ENCODE measurements at places on chromosomes 2 and 18.

GRCh38 chr18:27467073-27467472 lies 282.0 kb upstream of the CHST9 start:
- no peak for DNase-seq

DNA sequence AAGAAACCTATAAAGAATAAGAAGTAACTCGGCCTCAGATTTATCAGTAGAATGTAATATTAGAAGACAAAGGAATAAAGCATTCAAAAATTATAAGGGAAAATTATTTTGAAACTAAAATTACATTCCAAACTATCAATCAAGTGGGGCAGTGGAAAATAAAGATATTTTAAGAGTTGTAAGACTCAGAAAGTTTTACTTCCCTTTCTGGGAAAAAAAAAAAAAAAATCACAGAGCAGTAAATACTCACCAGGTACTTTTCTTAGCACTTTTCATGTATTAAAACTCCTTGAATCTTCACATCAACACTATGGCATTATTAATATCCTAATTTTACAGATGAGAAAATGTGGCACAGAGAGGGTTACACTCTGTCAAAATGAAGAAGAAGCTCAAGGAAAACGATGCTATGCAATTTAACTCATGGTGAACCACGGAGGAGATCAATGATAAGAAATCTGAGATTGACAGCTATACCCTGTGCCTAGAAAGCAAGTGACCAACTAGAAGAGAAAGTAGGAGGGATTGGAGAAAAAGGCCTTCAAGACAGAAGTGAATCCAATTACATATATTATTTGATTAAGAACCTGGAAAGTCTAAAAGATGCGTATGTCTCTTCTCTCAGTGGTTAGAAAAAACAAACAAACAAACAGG lies 238.9 kb upstream of the ID2 start:
- no peak for DNase-seq

DNA sequence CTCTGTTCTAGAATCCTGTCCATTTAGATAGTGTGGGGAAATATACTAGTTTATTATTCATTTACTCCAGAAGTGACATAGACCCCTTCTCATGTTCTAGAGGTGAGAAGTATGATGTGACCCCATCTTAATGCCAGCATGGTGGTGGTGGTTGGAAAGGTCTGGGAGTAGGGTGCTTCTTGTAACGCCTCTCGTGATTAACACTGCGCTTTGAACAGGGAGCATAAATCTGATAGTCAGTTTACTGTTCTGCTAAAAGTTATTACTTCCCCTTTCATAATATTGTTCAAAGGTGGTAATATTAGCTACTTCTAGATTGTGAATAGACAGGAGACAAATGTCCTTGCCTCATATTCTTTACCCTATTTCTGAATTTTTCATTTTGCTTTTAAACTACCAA lies 35.6 kb downstream of the EHBP1 start:
- DNase-seq = no peak

DNA sequence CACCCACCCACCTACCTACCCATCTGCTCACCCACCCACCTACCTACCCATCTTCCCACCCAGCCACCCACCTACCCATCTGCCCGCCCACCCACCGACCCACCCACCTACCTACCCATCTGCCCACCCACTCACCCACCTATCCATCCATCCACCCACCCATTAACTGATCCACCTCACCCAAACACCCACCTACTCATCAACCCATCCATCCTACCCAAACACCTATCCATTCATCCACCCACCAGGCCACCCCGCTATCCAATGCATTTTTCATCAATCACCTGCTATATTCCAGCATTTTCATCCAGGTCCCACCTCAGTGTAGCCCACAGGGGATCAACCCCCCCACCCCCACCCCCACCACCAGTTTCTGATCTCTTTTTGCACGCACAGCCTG lies 121.8 kb downstream of the GLI2 start:
- no peak for DNase-seq

- DNase-seq = no peak
Observed at GRCh38 chr2:161243905-161244304, 64.3 kb upstream of the PSMD14 start.

DNA sequence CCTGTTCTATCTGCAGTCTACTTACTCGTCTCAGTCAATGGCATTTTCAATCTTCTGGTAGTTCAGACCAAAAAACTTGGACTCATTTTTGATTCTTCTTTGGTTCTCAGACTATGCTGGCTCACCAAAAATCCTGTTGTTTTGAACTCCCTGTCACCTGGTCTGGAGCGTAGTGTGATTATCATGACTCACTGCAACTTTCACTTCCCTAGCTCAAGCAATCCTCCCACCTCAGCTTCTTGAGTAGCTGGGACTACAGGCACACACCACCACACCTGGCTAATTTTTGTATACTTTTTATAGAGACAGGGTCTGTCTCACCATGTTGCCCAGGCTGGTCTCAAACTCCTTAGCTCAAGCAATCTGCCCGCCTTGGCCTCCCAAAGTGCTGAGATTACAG lies 163.3 kb upstream of the CDH7 start:
- DNase-seq = no peak

DNA sequence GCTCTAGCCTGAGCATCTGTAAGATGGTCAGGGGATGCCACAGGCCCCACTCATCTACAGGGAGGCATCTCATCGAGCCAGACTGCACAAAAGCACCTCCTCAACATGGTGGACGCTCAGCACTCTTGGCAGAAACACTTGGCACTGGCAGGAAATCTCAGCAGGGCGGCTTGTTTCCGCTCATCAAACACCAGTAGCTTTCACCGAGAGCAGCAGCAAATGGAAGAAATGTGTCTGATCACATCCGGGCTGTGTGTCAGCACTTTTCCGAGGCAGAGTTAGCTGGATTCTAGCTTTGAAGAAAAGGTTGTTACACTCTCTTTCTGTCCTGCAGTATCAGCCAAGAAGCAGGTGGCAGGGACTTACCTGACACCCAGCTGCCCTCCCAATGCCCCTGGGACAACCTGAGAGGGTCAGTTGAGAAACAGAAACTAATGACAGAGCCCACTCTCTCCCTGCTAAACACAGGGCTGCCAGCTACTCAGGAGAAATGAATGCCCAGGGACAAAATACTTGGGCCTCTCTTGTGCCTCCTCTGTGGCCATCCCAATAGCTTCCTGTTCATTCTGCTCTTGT lies 68.9 kb upstream of the FZD7 start:
- DNase-seq = peak; percentile 37

- DNase-seq = no peak
Observed at GRCh38 chr18:10878703-10879102, 270.7 kb downstream of the PIEZO2 start.

DNA sequence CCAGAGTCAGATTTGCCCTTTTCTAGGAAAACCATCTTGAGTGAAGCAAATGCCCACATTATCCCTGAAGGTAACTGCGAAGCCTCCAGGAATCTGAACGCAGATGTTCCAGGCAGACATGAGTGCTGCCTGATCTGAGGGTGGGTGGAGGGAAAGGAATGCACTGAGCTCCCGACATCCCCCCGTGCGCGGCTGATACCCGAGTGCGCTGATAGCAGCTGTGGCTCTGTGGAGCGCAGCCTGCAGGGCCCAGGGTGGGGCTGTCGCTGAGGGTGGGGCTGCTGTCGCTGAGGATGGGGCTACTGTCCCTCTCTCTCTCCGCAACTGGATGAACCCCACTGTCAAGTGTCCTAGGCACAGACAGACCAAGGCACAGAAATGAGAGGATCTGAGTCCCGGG lies 82.4 kb downstream of the GFPT1 start:
- DNase-seq = no peak

GRCh38 chr2:191114403-191114886 lies 36.3 kb downstream of the STAT4 start:
- DNase-seq = peak; percentile 82

DNA sequence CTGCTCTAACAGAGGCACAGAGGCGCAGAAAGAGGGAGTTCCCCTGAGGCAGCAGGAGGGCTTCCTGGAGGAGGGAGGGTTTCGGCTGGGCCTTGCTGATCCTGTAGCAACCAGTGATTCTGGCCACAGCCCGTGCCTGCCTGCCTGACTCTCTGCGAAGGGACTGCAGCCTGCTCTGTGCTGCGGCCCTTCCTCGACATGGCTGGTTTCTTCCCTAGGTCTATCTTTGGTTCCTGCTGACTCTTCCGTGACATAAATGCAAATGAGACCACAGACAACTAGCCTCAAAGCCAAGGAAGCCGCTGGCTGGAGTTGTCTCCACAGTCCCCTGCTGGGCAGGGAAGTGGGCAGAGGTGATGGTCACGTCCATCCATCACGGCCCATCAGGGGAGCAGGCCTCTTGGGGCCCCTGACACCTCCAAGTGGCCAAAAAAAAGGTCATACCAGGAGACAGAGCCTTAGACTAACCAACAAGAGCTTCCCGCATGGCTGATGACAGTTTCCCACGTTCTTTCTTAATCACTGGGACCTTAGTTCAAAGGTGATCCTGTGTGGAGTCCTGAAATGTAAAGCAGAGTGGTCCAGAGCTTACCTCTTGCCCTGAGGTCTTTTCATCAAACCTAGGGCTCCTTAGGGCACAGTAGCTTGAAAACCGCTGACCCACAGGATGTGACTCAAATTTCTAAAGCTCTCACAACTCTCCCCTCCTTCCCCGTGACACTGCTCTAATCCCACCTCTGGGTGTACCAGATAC lies 55.3 kb downstream of the HS1BP3 start:
- peak; percentile 5 for DNase-seq

- no peak for DNase-seq
Observed at GRCh38 chr2:204228169-204228886, 291.8 kb downstream of the ICOS start.

- DNase-seq = no peak
Observed at GRCh38 chr2:7919510-7919909, 762.3 kb upstream of the ID2 start.

GRCh38 chr2:102509749-102510148 lies 36.7 kb downstream of the SLC9A4 start:
- DNase-seq = no peak

DNA sequence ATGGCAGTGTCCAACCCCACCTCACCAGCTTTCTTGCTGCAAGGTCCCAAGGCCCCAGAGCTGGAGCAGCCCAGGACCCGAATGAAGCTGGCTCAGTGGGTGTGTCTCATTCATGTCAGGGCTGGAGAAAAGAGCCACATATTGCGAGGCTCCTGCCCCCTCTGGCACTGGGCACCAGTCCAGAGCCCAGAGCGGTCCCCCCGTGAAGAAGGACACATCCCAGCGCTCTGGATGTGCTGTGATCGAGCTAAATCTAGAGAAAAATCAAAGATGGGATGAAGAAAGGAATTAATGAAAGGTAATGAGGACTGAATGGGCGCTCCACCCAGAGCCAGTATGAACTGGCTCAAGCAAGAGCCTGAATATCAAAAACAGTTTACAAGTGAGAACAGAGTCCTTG lies 13.3 kb upstream of the MPV17 start:
- no peak for DNase-seq

GRCh38 chr2:96957244-96957643 lies 29.1 kb downstream of the FAM178B start:
- no peak for DNase-seq

GRCh38 chr2:72040629-72041571 lies 106.8 kb downstream of the CYP26B1 start:
- DNase-seq = no peak

DNA sequence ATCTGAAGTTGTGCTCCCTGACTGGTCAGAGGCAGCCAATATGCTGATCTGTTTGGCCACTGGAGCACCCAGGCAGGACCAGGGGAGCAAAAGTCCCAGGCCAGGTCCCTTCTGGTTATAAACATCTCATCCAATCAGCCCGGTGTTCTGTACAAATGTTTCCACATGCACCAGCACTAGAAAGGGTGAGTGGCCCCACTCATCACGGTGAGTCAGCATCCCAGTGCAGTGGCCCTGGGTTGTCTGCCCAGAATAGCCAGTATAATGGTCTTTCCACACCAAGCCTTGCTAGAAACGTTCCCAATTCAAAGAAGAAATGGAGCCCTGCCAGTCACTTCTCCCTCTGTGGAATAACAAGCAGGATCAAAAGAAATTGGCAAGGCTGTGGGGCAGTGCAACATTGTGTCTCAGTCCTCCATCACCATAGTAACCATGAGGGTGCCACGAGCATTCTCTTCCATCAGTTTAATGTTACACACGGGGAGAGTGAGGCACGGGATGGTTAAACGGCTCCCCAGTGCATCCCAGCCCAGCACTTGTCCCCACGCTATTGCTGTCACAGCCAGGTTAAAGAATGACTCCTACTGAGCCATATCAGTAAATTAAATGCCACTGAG lies 174.9 kb downstream of the SEPTIN10 start:
- DNase-seq = no peak

DNA sequence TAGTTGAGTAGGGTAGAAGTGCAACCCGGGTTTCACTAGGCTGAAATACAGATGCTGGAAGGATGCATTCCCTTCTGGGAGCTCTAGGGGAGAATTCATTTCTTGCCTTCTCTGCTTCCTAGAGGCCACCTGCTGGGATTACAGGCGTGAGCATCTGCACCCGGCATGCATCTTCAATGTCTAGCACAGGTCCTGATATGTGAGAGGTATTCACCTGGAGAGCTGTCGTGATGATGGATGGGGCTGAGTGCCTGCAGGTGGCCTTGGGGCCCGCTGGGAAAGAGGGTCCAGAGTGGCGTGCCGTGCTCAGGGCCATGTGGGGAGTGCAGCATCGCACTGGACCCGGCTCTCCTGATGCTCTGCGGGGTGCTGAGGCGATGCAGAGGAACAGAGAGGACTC lies 6.6 kb upstream of the NTSR2 start:
- DNase-seq = no peak

- DNase-seq = no peak
Observed at GRCh38 chr18:41599466-41599865, 355.6 kb upstream of the PIK3C3 start.

GRCh38 chr2:197498235-197498936 lies 1.3 kb downstream of the HSPD1 start:
- DNase-seq = no peak

GRCh38 chr18:70709144-70709543 lies 420.3 kb downstream of the SOCS6 start:
- DNase-seq = no peak

DNA sequence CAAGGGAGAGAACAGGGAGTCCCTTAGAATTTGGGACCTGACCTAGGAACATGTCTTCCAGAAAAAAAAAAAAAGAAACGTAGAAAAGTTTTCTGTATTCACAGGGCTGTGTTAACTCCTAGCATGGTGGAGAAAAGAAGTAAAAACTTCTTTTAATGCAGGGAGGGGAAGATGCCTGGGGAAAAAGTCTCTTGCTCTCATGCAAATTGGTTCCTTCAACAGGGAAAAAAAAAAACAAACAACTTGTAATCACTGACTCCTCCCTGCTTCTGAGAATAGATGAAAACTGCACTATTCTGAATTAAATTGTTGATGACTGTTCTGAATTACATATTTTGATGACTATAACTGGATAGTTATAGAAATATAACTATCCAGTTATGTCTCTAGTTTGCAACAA lies 933.2 kb downstream of the TRIB2 start:
- no peak for DNase-seq

DNA sequence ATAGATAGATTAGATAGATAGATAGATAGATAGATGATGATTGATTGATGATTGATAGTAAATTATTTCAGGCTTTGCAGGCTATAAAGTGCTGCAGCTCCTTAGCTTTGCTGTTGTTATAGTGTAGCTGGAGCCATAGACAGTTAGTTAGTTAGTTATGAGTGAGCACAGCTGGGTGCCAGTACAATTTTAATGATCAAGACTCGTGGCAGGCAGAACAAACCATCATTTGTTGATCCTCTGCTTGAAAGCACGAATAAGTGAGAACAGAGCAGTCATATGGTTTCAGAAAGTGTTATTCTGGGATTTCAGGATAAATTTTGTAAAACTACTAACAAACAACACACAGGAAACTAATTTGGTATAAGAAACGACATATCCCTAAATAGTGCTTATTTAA lies 53.9 kb downstream of the THOC1 start:
- no peak for DNase-seq

GRCh38 chr18:54734059-54734458 lies 94.2 kb upstream of the RAB27B start:
- no peak for DNase-seq

- no peak for DNase-seq
Observed at GRCh38 chr2:216206041-216206703, 97.0 kb downstream of the XRCC5 start.

Measured in CD4-positive, alpha-beta T cell treated with Interleukin-21 for 1 hour (primary cell).